ENCODE measurements at places on chromosomes 13 and 19. TPM values are rescaled to one million over a fixed set of nuclear protein-coding genes. Genes with fewer than 3 reads are reported as not detected.

GRCh38 chr19:3448616-3449334 is 31.6 kb downstream of the SMIM24 start:
- H3K27me3 ChIP-seq: no peaks in the 10 kb centered on the region
- no peak overlapping the region for H3K27ac ChIP-seq
- no peak overlapping the region for H3K4me3 ChIP-seq
- peaks cover 87% of the 10 kb centered on the region for H3K36me3 ChIP-seq

DNA sequence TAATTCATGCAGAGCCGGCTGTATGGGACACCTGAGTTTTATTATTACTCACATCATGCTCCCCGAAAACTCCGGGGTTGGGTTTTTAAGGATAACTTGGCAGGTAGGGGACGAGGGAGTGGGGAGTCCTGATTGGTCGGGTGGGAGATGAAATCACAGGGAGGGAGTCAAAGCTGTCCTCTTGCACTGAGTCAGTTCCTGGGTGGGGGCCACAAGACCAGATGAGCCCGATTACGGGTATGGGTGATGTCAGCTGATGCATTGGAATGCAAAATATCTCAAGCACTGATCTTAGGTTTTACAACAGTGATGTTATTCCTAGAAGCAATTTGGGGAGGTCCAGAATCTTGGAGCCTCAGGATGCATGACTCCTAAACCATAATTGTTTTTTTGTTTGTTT is 18.6 kb upstream of the COG3 start:
- H3K27ac ChIP-seq: peak overlapping the region; percentile 60
- H3K36me3 ChIP-seq: no peaks in the 10 kb centered on the region
- no peaks in the 10 kb centered on the region for H3K27me3 ChIP-seq
- DNase-seq: peak; percentile 77

DNA sequence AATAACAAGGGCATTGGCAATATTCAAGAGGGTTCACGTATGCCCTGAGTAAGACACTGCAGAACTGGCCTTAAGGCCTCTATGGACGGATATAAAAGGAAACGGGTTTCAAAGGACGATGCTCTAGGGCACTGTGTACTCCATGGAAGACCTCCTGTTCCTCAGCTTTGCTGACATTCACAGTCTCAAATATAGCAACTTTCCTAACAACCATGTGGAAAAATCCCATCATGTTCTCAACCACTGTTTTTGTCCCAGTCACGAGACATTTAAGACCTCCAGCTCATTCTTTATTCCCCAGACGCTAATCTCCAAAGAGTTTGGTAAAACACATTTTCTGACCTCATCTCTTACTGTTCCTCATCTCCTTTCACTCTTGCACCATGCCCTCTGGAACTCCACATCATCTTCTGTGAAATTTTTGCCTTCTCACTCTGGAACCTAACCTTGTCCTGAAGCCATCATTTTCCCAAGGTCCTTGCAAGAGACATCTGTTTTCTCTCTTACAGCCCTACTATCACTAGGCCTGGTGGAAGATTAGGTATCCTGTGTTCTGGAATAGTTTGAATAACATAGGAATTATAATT is 37.6 kb downstream of the SPRY2 start:
- H3K27me3 ChIP-seq: no peaks in the 10 kb centered on the region
- no peak for DNase-seq
- H3K4me3 ChIP-seq: no peak overlapping the region

DNA sequence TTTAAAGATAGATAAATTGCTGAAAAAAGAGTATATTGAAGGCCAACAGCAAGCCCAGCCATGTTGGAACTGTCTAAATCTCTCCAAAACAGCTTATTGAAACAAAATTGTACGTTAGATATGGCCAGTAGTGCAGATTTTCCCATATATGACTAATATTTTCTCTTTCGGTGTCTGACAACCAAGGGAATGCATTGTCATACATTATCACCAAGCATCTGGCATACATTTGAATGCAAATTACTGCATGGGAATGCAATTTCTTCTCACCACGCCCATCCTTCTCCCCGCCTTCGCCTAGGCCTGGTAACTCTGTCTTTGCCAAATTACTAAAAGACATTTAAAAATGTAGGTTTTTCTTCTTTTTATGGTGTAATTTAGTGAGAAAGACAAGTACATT is 32.5 kb upstream of the IRS2 start:
- DNase-seq: no peak
- no peaks in the 10 kb centered on the region for H3K36me3 ChIP-seq
- no peak overlapping the region for H3K4me3 ChIP-seq
- no peak overlapping the region for H3K27ac ChIP-seq

GRCh38 chr13:102862624-102863210 is 16.9 kb downstream of the ERCC5 start:
- no peak overlapping the region for H3K27ac ChIP-seq
- peaks cover 100% of the 10 kb centered on the region for H3K36me3 ChIP-seq
- H3K4me3 ChIP-seq: no peak overlapping the region
- no peaks in the 10 kb centered on the region for H3K4me1 ChIP-seq

DNA sequence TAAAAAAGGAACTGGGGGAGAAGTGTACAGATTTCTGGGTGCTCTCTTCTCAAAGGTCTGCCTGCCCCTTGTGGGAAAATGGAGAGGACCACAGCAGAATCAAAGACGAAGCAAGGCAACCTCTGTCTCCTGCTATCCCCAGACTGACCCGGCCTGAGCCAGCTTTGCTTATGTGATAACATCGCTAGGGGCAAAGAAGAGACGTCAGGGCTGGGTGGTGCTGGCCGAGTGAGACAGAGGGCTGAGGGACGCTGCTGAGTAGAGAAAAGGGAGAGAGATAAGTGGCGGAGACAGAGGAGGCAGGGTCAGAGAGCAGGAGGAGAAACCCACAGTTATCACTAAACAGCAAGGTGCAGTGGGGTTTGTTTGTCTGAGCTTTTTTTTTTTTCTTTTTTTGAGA is 4.6 kb upstream of the MUC16 start:
- no peak overlapping the region for H3K4me3 ChIP-seq
- no peaks in the 10 kb centered on the region for H3K4me1 ChIP-seq
- no peak overlapping the region for H3K27ac ChIP-seq
- no peak for DNase-seq
- no peaks in the 10 kb centered on the region for H3K36me3 ChIP-seq

- no peak for DNase-seq
- H3K4me1 ChIP-seq: no peaks in the 10 kb centered on the region
- H3K36me3 ChIP-seq: no peaks in the 10 kb centered on the region
- no peak overlapping the region for H3K27ac ChIP-seq
- H3K4me3 ChIP-seq: no peak overlapping the region
These were observed 326.7 kb downstream of the SHISA2 start for GRCh38 chr13:25725104-25725503.

DNA sequence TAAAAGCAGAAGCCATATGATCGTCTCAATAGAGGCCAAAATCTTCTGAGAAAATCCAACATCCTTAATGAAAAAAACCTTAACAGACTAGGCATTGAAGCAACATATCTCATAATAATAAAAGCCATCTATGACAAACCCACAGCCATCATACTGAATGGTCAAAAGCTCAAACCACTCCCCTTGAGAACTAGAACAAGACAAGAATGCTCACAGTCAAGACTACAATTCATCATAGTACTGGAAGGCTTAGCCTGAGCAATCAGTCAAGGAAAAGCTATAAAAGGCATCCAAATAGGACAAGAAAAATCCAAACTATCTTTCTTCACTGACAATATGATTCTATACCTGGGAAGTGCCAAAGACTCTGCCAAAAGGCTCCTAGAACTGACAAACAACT is 2668.2 kb upstream of the PCDH20 start:
- DNase-seq: no peak
- no peak overlapping the region for H3K27ac ChIP-seq
- no peaks in the 10 kb centered on the region for H3K36me3 ChIP-seq

GRCh38 chr13:33134213-33134612 is 118.0 kb downstream of the KL start:
- H3K27me3 ChIP-seq: no peaks in the 10 kb centered on the region
- peaks cover 8% of the 10 kb centered on the region for H3K4me1 ChIP-seq
- no peak overlapping the region for H3K27ac ChIP-seq
- no peak overlapping the region for H3K4me3 ChIP-seq
- peaks cover 27% of the 10 kb centered on the region for H3K36me3 ChIP-seq
- DNase-seq: no peak

DNA sequence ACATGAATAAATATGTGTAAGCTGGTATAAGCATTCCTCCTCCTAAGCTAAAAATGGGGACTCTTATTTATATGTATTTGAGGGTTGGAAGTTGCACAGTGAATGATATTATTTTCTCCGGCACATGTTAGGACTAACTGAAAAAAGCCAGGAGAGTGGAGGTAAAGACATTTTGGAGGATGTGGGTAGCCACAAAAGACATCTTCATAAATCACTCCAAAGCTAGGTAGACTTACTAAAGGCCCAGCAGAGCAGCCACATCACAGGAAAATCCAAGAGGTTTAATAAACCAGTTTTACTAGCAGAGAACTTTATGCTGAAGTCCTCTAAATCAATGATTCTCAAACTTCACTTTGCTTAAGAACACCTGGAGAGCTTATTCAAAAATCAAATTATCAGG is 424.7 kb downstream of the KCTD12 start:
- H3K27me3 ChIP-seq: peaks cover 3% of the 10 kb centered on the region
- no peak overlapping the region for H3K27ac ChIP-seq
- no peak for DNase-seq
- H3K4me3 ChIP-seq: no peak overlapping the region
- no peaks in the 10 kb centered on the region for H3K36me3 ChIP-seq

DNA sequence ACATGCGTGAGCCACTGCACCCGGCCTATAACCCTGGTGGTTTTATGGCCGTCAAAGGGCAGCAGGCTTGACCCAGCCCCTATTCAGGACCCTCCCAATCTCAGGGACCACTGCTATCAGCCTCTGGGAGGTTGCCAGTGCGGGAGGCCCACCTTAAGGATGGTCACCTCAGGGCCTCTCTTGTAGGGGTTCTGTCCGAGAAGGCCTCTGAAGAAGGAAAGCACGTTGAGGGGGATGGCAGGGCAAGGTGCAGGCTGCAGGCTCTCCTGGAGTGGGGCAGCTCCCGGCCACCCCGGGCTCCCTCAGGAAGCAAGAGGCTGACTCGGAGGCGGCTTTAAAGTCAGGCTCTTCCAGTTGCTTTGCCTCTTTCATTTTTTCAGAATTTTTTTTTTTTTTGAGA is 6.0 kb upstream of the GRTP1 start:
- no peak for DNase-seq
- no peak overlapping the region for H3K4me3 ChIP-seq
- no peaks in the 10 kb centered on the region for H3K4me1 ChIP-seq
- H3K27me3 ChIP-seq: 0 out of 2 replicates have a peak, but pooled peaks cover under 1% of the 10 kb centered on the region
- H3K27ac ChIP-seq: no peak overlapping the region
- no peaks in the 10 kb centered on the region for H3K36me3 ChIP-seq

DNA sequence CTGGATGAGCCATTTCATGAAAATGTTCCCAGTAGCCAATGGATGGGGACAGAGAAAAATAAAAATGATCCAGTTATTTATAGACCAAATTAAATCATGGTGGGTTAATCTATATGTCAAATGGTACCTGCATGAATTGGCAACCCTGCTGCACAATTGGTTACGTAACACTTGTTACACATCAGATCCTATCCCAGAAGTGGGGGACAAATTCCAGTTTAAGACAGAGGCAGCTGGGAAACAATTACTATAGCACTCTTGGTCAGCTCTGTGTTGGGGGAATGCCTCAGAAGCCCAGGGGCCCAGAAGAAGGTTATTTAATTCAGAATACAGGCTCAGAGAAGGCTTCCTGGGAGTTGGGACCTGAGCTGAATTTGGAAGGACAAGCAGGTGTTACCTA is 81.1 kb upstream of the FLT1 start:
- H3K27ac ChIP-seq: no peak overlapping the region
- no peaks in the 10 kb centered on the region for H3K27me3 ChIP-seq
- H3K4me1 ChIP-seq: peaks cover 15% of the 10 kb centered on the region
- H3K36me3 ChIP-seq: no peaks in the 10 kb centered on the region
- no peak overlapping the region for H3K4me3 ChIP-seq

DNA sequence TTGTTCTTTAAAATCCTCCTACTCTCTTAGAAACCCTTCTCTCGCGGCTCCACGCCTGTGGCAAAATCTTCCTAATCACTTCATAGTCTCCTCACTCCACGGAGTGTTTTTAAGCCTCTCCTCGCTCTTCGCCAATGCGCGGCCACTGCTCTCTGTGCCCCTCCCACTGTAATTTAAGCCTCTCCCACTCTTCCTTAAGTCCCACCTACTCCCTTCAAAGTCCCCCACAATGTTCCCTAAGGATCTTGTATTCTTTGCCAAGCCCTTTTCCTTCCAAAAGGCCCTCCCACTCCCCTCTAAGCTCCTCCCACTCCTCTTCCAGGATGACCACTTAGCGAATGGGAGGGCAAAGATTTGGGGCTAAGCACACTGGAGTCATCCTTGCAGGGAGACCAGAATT is 1.3 kb downstream of the FIZ1 start:
- H3K4me1 ChIP-seq: peaks cover 5% of the 10 kb centered on the region
- H3K36me3 ChIP-seq: peaks cover 43% of the 10 kb centered on the region
- H3K27me3 ChIP-seq: no peaks in the 10 kb centered on the region
- H3K27ac ChIP-seq: no peak overlapping the region
- no peak for DNase-seq

DNA sequence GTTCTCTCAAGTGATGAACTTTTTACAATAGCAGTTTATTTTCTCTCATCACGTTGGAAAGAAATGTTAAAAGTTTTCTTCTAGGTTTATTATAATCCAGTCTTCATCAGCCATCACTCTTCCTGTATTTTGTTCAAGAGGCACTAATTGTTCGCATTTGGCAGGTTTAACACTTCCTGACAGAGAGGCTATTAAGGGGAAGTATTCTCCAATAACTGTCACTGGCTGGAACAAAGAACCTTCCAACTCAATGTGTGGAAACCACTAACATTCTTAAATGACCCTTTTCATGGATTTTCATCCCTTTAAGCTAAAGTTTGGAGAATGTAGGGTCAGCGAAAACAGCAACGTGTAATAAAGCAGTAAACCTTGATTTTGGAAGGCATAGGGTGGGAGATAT is 145.1 kb downstream of the PCCA start:
- H3K27ac ChIP-seq: no peak overlapping the region
- H3K4me3 ChIP-seq: no peak overlapping the region
- H3K4me1 ChIP-seq: peaks cover 5% of the 10 kb centered on the region
- H3K27me3 ChIP-seq: no peaks in the 10 kb centered on the region

DNA sequence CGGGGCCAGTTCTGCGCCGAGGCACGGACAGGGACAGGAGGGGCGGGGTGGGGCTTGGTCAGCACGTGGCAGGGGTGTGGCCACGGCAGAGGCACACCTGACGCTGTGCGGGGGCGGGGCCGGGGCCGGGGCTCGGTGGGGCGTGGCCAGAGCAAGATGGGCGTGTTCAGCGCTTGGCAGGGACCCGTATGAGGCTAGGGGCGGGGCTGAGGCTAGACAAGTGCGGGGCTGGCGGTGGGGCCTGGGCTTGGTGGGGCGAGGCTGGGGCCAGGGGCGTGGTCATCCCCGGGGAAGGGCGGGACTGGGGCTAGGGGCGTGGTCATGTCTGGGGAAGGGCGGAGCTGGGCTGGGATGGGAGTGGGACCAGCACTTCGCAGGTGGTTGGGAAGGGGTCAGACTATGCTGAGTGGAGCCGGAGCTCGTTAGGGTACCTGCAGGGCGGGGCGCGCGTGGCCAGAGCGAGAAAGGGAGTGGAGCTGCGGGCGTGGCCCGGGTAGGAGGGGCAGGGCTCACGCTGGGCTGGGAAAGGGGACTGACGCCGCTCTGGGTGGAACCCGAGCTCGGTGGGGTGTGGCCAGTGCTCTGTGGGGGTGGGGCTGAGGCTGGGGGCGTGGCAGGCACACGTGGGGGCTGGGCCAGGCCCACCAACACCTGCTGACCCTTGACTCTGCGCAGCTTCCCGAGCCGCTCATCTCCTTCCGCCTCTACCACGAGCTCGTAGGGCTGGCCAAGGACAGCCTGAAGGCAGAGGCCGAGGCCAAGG is 12.8 kb downstream of the POLR2E start:
- no peak overlapping the region for H3K27ac ChIP-seq
- peaks cover 2% of the 10 kb centered on the region for H3K36me3 ChIP-seq
- H3K27me3 ChIP-seq: peaks cover 15% of the 10 kb centered on the region
- H3K4me1 ChIP-seq: peaks cover 5% of the 10 kb centered on the region

Gene MYH14
- total RNA-seq: not detected

Gene NMRK2
- total RNA-seq: not detected

Gene IGFL3
- not detected for total RNA-seq

Gene ZNF536
- total RNA-seq: 0.79 TPM

Gene ZNF565
- 2.4 TPM for total RNA-seq

Data from SJSA1 (cell line).